ENCODE measurements at places on chromosomes 2 and 18.
A peak's percentile ranks its signal among the peaks of the same experiment; 100 is the strongest.

DNA sequence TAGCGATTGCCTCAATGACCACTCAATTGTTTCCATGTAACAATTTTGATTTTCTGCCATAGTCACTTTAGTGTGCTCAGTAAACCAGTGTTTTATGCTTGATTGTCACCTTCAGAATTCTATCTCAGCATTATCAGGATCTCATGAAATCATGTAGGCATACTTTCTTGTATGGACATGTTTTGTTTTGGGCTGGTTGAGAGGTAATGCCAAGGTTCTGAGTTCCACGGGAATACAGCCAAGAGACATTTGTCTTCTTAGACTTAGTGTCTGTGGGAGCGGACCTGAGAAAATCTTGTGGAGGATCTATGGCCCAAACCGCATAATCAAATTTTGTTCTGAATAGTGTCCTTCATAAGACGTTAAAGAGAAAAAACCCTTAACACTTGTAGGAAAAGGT, 10.2 kb downstream of the MSTN start:
- DNase-seq = no peak

- DNase-seq = no peak
These were observed 41.6 kb downstream of the CRACDL start for GRCh38 chr2:98894331-98895000.

GRCh38 chr2:103002954-103003353, 241.1 kb downstream of the TMEM182 start:
- no peak for DNase-seq

DNA sequence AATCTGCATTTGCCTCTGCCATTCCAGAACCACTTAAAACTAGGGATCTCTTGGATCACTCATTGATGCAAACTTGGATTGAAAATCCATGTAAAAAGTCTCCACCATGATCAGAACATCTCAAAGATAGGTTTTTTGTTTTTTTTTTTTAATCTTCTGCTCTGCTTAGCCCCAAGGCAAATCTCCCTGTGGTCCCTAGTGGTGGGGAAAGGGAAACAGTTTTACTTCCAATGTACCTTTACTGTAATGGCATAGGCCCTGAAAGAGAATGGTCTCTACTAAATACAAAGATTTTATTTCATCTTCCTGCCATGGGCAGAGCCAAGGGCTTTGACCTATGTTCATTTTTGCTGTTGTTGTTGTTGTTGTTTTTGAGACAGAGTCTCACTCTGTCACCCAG, 78.4 kb downstream of the KANSL1L start:
- DNase-seq = no peak

GRCh38 chr18:25553631-25554263, 201.8 kb upstream of the ZNF521 start:
- DNase-seq = no peak

GRCh38 chr2:201116959-201117734, 1.2 kb downstream of the CFLAR start:
- DNase-seq = peak; percentile 95

All from mesenchymal stem cell (in vitro differentiated cells and primary cell).